ENCODE measurements at places on chromosomes 7 and 10. TPM values are rescaled to one million over a fixed set of nuclear protein-coding genes. Genes with fewer than 3 reads are reported as not detected.

GPER1 gene
- 3.0 TPM for total RNA-seq

- peaks cover 85% of the 10 kb centered on the region for H3K4me1 ChIP-seq
- no peaks in the 10 kb centered on the region for H3K27me3 ChIP-seq
- peaks cover 54% of the 10 kb centered on the region for H3K36me3 ChIP-seq
- peak overlapping the region; percentile 22 for H3K27ac ChIP-seq
- DNase-seq = no peak
Observed at GRCh38 chr7:155729847-155730246, 82.4 kb downstream of the SHH start.

CTAGE8 gene
- 0.64 TPM for total RNA-seq

DNA sequence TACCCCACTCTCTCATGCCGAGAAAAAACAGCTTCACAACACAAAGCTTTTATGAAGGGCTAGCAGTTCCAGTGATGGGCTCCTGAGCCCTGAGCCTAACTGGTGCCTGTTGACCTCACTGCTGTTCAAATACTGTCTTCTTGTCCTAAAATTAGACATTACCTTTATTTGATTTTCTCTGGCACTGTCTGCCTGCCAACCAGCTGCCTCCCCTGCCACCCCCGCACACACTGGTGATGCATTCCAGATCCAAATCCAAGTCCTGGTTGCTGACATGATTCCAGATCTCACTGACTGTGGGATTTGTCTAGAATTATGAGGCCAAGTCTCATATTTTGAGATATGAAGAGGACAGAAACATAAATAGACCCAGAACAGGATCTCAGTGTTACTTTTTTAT is 816.2 kb downstream of the NRG3 start:
- H3K36me3 ChIP-seq = no peaks in the 10 kb centered on the region
- H3K27ac ChIP-seq = no peak overlapping the region
- H3K4me3 ChIP-seq = no peak overlapping the region
- DNase-seq = no peak
- H3K27me3 ChIP-seq = no peaks in the 10 kb centered on the region

SFMBT2 gene
- 19.2 TPM for total RNA-seq

Measured in activated B cell treated with CpG ODN at 0.5 μM for 24 hours (primary cell).